ENCODE measurements at places on chromosomes 7 and 10.

- DNase-seq, result no peak
These were observed 595.9 kb downstream of the PTPRN2 start for GRCh38 chr7:157991761-157992160.

DNA sequence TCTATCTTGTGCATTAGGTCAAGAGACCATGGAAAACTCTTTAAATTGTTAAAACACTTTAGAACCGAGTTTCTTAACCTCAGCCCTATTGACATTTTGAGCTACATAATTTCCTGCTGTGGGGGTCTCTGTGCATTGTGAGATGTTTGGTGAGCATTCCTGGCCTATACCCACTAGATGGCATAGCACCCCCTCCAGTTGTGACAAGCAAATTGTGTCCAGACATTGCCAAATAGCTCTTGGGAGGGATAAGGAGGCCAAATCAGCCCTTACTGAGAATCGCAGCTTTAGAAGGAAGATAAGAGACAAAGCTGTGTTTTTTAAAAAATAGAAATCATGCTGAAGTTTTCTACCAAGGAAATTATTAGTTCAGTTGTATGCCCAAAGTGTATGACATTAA lies 1158.5 kb upstream of the C7orf33 start:
- DNase-seq, result no peak

GRCh38 chr10:116792817-116793216 lies 50.5 kb upstream of the HSPA12A start:
- DNase-seq, result no peak

DNA sequence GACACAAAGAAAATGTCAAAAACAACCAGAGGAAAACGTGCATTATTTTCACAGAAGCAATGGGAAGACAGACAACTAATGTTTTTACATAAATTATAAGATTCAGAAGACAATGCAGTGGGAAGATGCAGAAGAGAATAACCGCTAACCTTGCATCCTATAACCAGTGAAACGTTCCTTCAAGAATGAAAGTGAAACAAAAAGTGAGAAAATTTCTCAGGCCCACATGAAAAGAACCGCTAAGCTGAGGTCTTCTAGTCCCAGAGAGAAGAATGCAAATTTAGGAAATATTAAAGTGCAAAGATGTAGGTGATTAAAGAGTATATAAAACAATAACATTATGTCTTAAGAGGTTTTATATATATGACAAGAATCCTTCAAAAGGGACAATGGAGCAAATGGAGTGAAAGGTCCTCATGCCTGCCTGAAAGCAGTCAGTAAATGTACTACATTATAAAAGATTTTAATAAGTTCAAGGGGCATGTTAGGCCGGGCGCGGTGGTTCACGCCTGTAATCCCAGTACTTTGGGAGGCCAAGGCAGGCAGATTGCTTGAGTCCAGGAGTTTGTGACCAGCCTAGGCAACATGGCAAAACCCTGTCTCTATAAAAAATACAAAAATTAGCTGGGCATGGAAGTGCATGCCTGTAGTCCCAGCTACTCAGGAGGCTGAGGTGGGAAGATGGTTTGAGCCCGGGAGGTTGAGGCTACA lies 43.1 kb upstream of the DDC start:
- DNase-seq, result peak; percentile 45

GRCh38 chr7:128791121-128791971 lies at the start of gene CCDC136:
TSS of gene CCDC136 (plus strand) at chr7:128791968. CDS start at chr7:128792412, 444 bp downstream.
- peak; percentile 83 for DNase-seq

DNA sequence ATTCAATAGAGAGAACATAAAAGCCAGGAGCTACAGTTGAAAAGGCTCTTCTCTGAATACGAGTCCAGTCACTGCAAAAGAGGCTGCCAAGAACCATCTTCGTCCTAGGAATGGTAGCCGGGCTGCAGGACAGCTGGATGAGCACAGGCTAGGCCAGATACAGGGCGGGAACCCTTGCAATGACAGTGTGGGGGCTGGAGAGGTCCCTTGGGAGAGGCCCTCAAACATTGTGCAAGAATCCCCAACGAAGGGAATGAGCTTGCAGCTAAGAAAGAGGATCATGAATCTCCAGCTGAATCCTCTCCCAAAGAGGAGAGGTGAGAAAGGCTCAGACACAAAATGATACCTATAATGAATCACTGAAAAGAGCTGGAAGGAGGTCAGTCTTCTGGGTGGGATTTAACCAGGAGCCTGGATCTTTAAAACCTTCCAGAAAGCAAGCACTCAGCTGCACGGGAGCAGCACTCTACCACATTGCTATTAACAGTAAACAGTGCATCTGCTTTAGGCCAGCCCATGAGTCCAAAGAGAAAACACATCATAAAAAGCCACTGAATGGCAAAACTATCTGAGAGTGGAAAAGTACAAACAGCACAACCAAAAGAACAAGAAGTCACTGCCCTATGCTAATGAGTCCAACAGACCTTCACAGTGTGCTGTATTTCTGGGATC lies 287.9 kb downstream of the TNS3 start:
- no peak for DNase-seq

DNA sequence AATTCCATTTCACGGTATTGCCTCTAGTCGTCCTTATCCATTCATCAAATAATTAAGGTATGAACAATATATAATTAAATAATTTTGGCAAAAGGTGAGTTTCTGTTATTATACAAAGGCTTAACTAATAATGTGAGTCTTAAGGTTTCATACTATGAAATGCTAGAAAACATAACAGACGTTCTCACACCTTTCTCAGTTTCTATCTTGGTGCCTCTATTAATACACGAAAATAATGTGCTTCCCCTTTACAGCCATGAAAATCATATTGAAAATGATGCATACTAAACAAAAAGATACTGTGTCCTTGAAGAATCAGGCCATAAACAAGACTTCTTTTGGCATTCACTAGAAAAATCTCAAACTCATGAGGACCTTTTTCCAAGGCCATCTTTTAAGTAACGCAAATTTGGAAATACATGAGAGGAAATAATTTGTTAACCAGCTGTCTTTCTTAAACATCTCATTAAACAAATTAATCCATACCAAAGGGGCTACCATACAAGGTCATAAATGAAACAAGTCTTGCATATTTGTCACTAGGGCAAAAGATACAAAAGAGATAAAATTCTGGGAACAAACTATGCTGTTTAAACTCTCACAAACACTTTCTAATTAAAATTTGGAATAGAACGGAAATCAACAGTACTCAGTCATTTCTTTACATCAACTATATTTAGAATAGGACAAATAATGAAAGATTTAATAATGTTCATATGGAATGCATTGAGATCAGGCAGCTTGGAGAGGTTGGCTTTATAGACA lies 53.9 kb upstream of the CAV2 start:
- DNase-seq, result no peak

GRCh38 chr7:11786186-11786585 lies 45.8 kb downstream of the THSD7A start:
- DNase-seq, result no peak
